Skin of body (tissue), 3 donors: ENCODE measurements at places on chromosomes 7 and 10. TPM values are rescaled to one million over a fixed set of nuclear protein-coding genes. Genes with fewer than 3 reads are reported as not detected.

Gene HABP2
- not detected for total RNA-seq

Gene RNF148
- 0.89 TPM for total RNA-seq

Gene MACC1
- 7.1 TPM for total RNA-seq

Gene EFCAB10
- not detected for total RNA-seq

Gene ENTPD7
- 16.6 TPM for total RNA-seq

Gene ZYX
- 27.1 TPM for total RNA-seq

Gene FGFR2
- total RNA-seq: 141 TPM

Gene SORCS1
- 1.9 TPM for total RNA-seq

Gene NAMPT
- total RNA-seq: 147 TPM

Gene PRLHR
- total RNA-seq: under 0.01 TPM

Gene SMNDC1
- total RNA-seq: 13.8 TPM

Gene AOAH
- 5.8 TPM for total RNA-seq

Gene ZNF239
- 5.6 TPM for total RNA-seq

Gene CACNB2
- 2.6 TPM for total RNA-seq

Gene TCAF2
- 1.2 TPM for total RNA-seq

Gene ST8SIA6
- total RNA-seq: 0.79 TPM

Gene PNLIPRP2
- total RNA-seq: not detected

Gene CRHR2
- total RNA-seq: 0.20 TPM

Gene REEP3
- total RNA-seq: 31.4 TPM
